ENCODE measurements at places on chromosomes 1 and 21. TPM values are rescaled to one million over a fixed set of nuclear protein-coding genes. Genes with fewer than 3 reads are reported as not detected.

GRCh38 chr1:61318319-61319125, 236.2 kb downstream of the NFIA start:
- DNase-seq, result no peak

GRCh38 chr1:153612111-153612754, 704 bp downstream of the S100A16 start:
- no peak for DNase-seq

GRCh38 chr1:198007687-198008607, 90.8 kb downstream of the LHX9 start:
- no peak for DNase-seq

DNA sequence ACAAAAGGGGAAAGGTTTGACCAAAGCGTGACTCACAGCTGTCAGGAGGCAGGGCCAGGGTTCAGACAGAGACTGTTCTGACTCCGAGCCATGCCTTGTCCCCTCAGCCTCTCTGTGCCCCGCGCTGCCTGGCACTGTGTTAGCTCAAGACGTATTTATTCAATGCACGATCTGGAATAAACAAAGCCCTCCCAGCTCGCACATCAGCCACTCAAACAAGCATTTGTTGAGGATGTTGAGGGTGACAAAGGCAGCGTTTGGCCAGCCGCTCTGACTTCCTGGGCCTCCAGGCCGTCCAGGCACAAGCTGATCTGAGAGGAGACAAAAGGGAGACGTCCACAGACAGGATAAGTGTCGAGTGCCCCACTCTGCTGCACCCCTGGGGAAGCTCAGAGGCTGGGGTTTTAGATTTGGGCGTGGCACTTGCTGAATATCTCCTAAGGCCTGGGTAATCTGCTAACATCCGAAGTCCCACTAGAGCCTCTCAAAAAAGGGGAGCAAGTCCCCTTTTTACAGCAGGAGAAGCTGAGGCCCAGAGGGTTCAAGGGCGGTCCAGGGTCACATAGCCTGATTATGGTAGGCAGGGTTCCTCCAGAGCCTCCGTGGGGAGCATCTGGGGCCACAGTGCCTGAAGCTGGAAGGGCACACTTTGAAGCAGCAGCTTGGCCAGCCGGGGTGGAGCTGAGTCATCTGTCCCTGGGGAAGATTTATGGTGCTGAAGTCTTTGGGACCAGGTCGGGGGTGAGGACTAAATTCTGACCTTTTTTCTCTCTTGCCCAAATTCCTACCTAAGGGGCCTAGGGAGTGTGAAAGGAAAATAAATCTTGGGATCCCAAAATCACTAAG, 95.9 kb downstream of the SPSB1 start:
- no peak for DNase-seq

DNA sequence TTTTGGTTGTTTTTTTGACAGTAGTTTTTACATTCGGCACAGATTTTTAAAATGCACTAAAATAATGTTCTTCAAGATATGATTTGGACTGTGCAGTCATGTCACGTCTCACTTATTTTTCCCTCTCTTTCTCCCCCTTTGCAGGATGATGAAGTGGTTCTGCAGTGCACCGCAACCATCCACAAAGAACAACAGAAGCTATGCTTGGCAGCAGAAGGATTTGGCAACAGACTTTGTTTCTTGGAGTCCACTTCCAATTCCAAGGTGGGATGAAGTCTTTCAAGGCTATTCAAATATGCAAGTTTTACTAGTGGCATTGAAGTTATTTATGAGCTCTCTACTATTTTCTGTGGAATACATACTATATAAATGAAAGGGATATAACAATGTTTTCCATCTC, 228.4 kb downstream of the RYR2 start:
- no peak for DNase-seq

DNA sequence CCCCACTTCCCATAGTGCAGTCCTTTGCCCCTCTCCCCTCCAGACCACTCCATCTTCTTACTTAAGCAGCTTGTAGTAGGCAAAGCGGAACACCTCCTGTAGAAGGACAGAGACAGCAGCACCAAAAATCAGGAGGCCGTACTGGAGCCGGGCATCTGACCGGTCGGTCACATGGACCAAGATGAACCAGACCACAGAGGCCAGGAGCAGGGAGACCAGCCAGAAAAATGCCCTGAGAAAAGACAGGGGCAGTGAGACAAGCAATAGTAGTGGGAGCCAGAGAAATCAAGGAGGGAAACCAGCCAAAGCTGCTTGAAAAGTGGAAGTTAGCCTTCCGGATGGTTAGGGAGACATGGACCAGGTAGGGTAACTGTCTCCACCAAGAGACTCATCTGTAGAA, 920 bp downstream of the APH1A start:
- DNase-seq, result no peak

DNA sequence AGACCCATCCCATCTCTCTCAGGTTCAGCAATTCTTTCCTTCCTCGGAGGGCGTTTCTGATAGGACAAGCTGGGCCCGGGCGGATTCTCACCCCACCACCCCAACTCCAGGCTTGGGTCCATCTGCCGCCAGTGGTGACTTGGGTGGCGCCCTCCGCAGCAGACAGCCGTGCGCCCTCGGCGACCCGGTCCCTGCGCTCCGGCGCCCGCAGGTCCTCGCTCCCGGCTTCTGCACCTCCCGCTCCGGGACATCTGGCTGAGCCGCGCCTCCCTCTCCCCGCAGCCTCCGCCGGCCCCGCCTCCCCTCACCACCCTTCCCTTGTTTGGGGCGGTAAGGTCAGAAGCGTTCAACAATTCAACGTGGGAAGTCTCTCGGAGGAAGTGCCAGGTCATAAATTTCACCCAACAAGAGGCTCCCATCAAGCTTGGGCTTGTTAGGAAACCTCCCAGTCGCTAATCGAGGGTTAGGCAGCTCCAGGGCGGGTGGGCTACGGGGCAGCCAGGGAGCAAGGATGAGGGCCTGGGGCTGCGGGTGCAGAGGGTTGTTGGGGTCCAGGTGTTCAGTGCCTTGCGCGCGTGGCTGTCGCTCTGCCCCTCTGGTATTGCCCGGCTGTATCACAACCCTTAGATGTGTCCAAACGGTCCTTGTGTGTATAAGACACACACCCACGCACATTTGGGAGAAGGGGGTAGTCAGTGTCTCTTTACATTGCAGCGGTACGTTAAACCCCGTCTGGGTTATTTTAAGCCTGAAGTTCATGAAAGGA, 39.8 kb downstream of the OLIG1 start:
- DNase-seq, result no peak

DNA sequence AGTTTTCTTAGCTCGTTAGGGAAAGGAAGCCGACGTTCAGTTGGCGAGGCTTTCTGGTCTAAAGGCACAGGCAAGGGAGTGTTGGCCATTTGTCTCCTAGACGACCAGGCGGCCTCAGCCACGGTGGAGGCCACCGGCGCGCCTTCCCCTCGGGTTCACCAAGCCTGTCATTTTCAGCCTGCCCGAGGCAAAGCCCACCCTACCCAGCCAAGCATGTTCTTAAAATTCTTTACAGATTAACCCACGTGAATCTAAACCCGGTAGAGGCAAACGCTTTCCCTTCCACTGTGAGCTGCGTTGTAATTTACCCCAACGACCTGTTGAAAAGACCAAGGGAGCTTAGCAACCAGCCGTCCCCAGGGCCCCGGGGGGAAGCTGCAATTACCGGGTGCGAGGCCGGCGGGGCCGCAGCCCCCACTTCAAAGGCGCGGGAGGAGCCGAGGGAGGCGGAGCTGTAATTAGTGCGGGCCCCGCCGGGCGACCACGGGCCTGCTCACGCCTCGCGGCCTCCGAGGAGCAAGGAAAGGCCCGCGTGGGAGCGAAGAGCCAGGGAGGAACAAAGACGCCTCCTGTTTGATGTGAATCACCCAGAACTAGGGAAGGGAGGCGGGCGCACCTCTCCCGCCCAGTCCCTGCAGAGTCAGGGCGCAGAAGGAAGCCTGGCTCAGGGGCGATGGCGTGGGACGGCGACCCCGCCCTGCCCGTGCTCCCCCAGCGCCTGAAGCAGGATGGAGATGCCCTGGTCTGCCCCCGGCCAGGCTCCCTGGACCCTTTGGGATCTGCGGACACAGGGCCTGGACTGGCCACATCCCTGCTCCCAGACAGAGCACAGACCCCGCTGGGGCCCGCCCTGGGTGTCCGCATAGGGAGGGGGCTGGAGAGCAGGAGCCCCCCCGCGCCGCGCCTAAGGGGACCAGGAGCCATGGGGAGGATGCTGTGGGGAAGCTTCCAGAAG, 12.1 kb upstream of the TSPEAR start:
- no peak for DNase-seq

DNA sequence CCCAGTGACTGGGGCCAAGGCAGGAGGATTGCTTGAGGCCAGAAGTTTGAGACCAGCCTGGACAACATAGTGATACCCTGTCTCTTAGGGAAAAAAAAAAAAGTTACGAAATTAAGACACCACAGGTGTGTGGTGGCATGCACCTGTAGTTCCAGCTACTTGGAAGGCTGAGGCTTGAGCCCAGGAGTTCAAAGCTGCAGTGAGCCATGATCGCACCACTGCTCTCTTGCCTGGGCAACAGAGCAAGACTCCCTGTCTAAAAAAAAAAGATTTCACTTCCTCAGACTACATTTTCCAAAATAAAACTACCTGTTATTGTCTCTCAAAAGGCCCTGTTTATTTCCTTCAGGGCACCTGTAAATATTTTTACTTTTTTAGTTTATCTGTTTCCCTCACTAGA, 4.7 kb upstream of the STK40 start:
- DNase-seq, result no peak

The ENAH gene
- total RNA-seq, result 90.1 TPM

The PCBP3 gene
- 2.7 TPM for total RNA-seq

DNA sequence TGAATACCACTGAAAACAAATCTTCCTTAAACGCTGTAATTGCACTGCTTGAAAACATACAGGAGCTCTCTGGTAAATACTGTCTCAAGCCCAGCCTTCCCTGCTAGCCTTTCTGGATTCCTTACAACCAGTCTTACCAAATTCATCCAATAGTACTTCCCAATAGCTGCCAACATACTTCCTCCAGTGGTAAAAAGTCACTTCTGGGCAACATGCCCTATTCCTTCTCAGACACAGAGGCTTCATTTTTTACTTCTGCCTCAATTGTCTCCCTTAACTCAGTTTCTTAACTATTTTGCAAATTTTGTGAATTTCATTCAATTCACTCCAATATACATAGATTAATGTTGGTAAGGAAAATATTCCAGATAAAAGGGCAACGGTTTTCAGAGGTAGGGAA, 166.3 kb downstream of the TBX15 start:
- no peak for DNase-seq

- no peak for DNase-seq
Measured at GRCh38 chr1:107264007-107264406, 123.2 kb downstream of the NTNG1 start.

GRCh38 chr1:169086603-169087455, 19.7 kb upstream of the ATP1B1 start:
- DNase-seq, result no peak

The OVAAL gene
- 1.5 TPM for total RNA-seq

DNA sequence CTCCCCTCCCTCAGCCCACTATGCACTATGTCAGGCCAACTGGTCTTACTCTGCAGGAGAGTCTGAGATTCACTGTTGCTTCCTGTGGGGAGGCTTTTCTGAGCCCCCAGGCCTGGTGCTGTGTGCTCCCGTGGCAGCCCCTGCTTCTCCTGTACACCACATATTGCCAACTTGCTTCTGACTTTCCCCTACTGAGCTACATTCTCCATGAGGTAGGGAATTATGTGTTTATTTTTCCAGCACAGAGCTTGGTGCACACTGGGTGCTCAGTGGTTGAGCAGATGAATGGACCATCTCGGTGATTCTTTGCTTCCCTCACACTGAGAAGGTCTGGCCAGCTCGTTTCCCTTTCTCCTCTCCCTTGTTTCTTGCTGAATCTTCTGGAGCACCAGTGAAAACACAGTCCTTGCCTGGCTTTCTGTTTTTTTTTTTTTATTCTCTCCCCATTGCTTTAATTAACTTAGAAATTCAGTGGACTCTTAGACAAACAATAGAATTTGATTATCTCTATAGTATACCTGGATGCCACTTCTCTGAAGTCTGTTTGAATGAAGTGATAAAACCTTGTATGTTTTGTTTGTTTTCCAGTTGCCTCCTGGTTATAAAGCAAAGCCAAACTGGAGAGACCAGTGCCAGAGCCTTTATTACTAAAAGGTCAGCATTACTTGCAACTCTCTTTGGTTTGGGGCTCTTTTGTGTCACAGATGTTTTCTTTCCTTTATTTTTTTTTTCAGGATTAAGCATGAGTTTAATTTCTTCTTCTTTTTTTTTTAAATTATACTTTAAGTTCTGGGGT, 50.3 kb upstream of the CNIH3 start:
- no peak for DNase-seq

The GPA33 gene
- total RNA-seq, result 0.07 TPM

DNA sequence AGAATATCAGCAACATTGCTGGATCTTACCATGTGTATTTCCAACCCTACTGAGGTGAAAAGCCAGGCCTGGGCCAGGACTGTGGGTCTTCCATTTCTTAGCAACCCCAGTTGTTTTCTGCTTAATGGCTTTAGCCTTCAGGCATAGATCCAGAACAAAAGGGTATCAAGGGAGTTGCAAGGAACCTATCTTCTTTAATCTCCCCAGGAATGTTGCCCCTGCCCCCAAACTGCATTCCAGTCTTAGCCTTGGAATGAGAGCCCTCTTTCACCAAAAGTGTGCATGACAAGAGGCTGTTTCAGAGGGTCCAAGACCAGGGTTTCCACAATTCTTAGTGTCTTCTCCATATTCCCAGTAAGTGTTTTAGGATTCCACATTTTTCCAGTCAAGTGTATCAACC, 87.9 kb upstream of the SOX13 start:
- no peak for DNase-seq

The OR2L8 gene
- total RNA-seq, result not detected

DNA sequence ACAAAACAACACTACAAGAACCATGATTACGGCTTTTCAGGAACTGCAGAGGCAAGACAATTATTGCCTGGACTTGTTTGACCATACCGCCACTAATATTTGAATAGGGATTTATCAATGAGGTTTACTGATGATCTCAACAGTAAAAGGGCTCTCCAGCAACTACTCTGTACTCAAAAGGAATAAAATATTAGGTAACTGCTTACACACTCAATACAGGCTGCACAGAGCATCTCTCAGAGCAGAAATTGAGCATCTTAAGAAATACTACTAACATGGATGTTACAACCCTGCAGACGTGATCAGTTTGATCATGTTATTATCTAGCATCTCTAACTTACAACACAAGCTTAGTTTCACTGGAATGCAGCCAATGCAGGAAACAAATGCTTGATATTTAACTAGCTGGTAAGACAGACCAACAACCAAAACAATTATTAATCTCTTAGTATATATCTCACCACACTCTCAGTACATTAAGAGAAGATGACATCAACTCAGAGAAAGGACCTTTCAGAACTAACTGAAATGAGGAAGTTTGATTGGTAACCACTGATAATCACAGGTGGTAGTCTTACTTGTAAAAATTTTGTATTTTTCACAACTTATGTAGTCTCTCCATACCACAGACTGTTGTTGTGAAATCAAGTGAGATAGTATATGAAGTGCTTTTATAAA, 52.2 kb downstream of the PUM1 start:
- DNase-seq, result no peak

All from left ventricle myocardium superior (tissue), 1 donor.